ENCODE measurements at places on chromosomes 3 and 15. TPM values are rescaled to one million over a fixed set of nuclear protein-coding genes. Genes with fewer than 3 reads are reported as not detected.

- no peak for DNase-seq
Observed at GRCh38 chr15:36661042-36661441, 81.6 kb downstream of the CDIN1 start.

DNA sequence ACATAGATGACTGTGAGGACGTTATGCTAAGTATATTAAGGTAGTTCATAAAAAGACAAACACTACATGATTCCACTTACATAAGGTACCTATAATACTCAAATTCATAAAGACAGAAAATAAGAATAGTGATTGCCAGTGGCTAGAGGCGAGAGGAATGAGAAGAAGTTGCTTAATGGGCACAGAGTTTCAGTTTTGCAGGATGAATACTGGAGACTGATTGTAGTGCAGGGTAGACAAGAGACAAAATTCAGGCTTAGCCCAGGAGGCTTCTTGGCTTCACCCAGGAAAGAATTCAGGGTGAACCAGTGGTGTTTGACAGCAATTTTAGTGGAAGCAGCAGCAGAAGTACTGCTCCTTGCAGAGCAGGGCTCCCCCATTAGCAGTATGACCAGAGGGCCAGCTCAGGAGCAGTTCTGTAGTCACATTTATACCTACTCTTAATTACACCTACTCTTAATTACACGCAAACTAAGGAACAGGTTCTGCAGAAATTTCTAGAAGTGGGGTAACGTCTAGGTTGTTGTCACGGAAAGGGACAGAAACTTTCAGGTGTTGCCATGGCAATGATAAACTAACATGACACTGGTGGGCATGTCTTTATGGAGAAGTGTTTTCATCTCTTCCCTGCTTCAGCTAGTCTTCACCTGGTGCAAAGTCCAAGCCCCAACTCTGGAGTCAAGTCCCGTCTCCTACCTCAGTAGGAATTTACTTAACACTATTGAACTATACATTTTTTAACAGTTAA is 55.2 kb downstream of the TBL1XR1 start:
- no peak for DNase-seq

DNA sequence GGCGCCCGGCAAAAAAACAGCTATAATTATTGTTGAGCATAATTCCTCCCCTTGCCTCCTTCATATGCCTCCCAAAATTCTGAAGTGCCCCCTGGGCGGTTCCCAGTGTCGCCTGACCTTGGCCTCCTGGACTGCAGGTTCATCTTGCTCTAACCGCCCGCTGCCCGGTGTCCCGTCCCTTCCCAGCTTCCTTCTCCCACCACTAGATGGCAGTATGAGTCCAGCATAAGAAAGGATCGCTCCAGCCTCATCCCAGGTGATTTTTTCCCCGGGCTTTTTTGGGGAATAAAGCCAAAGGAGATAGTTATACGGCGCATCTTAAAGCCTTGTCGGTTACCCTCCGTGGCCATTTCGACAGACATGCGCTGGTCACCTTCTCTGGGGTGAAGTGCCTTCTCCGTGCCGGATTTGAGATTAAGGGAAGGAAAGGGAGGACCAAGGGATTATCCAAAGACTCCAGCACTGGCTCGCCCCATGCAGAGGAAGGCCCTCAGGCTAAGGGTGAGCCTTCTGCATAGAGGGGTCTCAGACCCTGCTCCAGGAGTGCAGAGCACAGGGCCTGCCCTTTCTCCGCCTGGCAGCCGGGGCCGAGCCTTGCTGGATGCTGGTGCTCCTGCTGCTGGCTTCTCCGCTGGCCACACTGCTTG is 45.8 kb upstream of the TRA2B start:
- DNase-seq = peak; percentile 89

DNA sequence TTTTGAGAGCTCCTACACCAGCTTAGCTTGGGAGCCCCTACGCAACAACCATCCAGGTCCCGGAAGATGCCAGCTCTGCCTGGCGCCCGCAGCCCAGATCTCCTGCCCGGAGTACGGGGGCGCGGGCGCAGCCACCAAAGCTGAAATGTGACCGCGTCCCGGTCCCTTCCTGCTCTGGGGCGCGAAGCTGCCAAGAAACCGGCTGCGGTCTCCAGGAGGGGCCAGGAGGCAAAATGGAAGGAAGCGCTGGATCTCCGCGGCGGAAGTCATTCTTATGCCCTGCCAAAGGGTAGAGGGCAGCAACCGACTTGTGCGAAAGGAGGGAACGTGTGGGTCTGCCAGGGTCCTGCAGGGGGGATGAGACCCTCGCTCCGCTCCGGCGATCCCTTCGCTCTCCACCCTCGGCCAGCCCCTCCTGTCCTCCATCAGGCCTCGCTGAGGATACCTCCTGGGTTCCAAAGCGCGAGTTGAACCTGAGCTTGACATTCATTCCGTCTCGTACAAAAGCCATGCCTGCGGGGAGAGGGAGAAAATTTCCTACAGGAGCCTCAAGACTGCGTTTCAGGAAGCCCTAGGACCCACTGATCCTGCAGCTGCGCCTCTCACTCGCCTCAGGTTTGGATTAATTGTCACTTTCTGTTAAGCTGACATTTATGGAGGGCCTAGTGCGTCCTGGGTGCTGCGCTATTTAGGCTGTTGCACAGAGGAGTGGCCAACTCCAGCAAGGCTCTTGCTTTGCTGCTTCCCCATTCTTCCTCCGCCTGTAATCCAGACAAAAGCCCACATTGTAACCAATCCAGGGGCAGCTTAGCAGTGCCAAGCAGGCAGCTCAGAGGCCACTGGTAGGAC is 98.3 kb upstream of the VGLL3 start:
- peak; percentile 84 for DNase-seq

GRCh38 chr15:88938802-88939485 is 25.8 kb upstream of the MFGE8 start:
- no peak for DNase-seq

GRCh38 chr3:128746881-128747280 is 20.9 kb downstream of the RAB7A start:
- no peak for DNase-seq

DNA sequence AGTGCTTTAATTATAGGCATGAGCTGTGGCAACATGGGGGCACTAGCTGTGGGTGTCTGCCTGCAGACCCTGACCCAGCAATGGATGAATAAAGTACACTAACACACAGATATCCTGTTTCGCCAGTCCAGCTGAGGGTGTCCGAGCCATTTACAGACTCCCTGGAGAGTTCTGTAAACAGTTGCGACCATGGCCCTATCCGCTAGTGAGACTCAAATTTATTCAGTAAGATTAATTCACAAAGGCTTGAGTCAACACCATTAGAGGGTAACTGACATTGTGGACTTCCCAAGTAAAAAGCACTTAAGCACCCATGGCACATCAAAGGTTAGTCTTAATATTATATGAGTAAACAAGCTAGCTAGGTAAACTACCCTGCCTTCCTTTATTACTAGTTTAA is 161.6 kb downstream of the TBL1XR1 start:
- DNase-seq = no peak

The ABHD10 gene
- total RNA-seq = 24.3 TPM

- no peak for DNase-seq
Observed at GRCh38 chr3:195570344-195570743, 13.4 kb downstream of the APOD start.

- no peak for DNase-seq
Observed at GRCh38 chr15:62112081-62112480, 45.3 kb downstream of the C2CD4A start.

GRCh38 chr3:193897288-193897687 is 238.7 kb upstream of the HES1 start:
- DNase-seq = no peak

GRCh38 chr3:184240384-184241140 is 8.2 kb downstream of the ALG3 start:
- no peak for DNase-seq

DNA sequence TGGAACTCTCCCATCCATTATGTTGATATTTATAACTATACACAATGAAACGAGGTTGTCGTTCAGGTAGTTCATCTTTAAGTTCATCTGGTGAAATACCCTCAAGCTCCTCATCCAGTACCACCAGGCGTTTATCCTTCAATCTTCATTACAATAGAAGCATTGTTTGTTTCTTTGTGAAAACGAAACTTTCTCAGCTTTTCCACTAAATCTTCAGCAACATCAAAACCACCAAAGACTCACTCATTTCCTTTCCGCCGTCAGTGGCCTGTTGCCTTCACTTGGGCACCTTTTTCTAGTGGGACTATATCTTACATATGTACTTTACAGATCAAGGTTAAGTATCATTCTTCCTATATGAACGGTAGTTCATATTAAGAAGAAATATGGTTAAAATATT is 44.1 kb upstream of the TFG start:
- no peak for DNase-seq

GRCh38 chr3:140910860-140911259 is 30.8 kb upstream of the SLC25A36 start:
- DNase-seq = no peak

- DNase-seq = no peak
Observed at GRCh38 chr3:44722103-44722401, 7.4 kb upstream of the ZNF501 start.

The ADGRG7 gene
- not detected for total RNA-seq

The MLF1 gene
- total RNA-seq = 10.6 TPM

The CIDEC gene
- not detected for total RNA-seq

GRCh38 chr3:131396170-131396569 is 14.6 kb downstream of the NUDT16 start:
- DNase-seq = no peak

DNA sequence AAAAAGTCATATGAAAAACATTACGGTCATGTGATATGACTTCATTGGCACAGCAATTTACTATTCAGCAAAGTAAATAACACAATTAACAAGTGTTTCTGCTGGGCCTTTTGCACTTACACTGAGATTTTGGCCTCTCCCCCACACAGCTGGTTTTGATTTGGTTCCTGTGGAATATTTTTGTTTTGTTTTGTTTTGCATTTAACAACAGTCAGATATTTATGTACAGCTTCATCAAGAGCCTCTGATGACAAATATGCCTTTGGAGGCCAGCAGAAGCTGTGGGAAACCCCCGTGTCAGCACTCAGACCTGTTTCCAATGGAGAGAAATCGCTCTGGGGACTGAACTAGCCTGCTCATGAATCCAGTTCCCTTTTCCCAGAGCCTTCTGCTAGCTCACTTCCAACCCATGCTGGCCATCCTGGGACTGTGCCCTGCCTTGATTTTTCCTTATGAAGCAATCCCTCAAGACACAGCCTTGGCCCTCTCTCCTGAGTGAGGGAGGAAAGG is 161.9 kb downstream of the ATG7 start:
- DNase-seq = no peak

DNA sequence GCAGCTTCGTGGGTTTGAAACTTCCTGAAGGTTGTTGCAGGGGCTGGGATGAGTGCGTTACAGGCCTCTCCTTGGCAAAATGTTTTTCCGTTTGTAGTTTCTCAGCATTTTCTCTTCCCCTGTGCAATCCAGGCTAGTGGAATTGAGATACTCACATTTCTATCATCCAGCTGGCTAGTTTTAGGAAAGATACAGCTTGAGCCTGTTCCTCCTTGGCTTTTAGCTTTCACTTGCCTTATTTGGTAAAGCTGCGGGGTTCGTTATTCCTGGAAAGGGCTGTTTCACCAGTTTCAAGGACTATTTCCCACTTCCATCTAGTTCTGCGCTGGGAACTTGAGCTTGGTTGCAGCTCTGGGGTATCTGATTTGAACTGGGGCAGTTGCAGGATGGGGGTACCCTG is 90.3 kb downstream of the ITPR1 start:
- no peak for DNase-seq

The C3orf70 gene
- total RNA-seq = 5.0 TPM

The ABI3BP gene
- 175 TPM for total RNA-seq

GRCh38 chr3:76403556-76403955 is 618.2 kb upstream of the ZNF717 start:
- no peak for DNase-seq

The IL5RA gene
- total RNA-seq = not detected

DNA sequence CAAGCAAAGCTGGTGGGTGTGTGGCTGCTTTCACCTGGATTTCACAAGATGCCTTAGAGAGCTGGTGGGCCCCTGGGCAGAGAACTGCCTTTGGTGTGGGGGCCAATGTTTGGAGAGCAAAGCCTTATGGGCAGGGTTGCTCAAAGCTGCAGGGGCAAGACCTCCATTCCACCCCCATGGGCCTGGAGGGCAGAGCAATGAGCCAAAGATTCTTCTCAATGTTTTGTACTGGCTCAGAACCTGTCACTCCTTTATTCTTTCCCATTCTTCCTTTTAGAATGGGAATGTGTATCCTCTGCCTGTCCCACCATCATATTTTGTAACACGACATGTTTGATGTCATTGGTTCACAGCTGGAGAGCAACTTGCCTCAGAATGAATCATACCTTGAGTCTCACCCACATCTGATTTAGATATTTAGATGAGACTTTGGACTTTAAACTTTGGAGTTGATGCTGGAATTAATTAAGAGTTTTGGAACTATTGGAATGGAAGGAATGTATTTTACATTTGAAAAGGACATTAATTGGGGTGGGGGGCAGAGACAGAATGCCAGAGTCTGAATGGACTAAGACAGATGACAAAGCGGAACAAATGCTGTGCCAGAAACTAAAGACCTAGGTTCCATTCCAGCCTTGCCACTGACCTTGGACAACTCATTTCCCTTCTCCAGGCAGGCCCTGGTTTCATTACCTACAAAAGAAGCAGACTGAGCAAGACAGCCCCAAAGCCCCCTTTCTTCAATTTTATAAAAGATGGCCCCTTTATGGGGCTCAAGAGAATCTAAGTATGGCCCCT is 72.9 kb downstream of the DAPK2 start:
- DNase-seq = peak; percentile 63

The SFMBT1 gene
- 8.0 TPM for total RNA-seq

GRCh38 chr3:28150465-28151206 is 90.8 kb upstream of the CMC1 start:
- no peak for DNase-seq

GRCh38 chr3:194272861-194273742 is 78.0 kb downstream of the CPN2 start:
- DNase-seq = no peak

The TMEM202 gene
- total RNA-seq = not detected

The LTF gene
- total RNA-seq = not detected

- DNase-seq = no peak
Observed at GRCh38 chr15:63238171-63238570, 39.2 kb upstream of the APH1B start.

DNA sequence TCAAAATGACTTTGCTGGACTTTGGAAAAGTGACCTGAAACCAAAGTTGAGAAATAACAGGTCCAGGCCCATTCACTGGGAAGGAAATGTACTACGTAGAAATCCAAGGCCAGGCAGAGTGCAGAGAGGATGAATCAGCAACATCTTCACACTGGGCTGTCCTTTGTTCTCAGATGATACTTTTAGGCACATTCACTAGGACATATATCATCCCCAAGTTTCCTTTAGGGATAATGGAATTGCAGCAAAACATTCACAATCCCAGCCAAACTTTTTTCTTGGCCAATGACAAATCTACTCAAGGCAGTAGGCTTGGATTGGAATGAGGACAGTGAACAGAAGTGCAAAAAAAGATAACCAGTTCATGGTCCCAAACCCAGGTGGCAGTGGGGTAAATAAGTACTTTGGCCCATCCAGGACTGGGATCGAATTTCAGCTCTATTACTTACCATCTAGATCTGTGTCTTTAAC is 75.1 kb downstream of the CLDN11 start:
- no peak for DNase-seq

The RBP2 gene
- not detected for total RNA-seq

DNA sequence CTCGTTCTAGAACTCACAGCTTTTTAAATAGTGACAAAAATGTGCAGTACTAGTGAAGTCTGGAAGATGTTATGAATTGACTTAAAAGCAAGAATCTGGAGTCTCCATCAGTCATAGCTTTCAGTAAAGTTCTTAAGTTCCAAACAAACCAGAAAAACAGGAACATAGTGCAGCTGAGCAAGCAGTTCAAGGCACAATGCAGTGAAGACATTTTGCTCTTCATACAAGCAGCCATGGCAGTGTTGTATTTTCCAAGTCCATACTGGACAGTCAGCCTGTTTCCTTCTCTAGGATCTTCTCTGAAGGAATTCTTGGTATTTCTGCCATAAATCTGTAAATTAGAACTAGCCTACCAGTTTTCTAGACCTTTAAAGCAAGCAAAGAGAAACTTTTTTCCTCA is 90.5 kb downstream of the LRRC28 start:
- no peak for DNase-seq

Data from osteocyte (in vitro differentiated cells).